ENCODE measurements at places on chromosomes 16 and 17.

- no peak for DNase-seq
Measured at GRCh38 chr16:57356547-57356946, 2.0 kb upstream of the CCL22 start.

DNA sequence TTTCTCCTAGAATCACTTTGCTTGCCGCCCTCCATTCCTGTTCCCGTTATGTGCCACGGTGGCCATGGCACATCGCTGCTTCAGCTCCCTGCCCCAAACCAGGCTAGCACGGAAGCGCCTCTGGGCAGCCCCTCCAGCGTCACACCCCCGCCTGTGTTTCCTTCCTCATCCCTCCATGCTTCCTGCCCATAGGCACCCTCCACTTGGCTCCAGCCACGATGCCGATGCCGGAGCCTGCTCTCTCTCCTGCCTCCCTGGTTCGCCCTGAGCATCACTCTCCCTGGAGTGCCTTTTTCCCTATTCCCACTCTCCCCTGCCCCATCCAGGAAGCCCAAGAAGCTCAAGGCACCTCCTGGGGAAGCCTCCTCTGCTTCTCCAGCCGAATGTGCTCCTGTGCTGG, 3.2 kb upstream of the ARHGAP23 start:
- peak; percentile 31 for DNase-seq

DNA sequence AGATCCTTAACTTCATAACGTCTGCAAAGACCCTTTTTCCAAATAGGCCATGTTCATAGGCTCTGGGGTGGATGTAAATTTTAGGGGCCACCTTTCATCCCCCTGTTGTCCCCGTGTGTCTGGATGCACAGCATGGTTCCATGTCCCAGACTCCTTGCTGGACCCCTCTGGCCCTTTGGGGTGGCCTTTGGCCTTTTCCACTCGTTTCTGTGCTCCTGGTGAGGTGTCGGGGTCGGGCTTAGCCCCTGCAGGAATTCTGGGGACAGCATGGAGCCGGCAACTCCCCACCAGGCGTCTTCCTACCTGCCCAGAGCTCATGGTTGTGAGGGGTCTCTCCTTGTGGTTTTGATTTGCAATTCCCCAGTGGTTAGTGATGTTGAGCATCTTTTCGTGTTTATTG, 183.5 kb downstream of the SEC14L1 start:
- no peak for DNase-seq

- DNase-seq: no peak
Measured at GRCh38 chr16:55179852-55180585, 144.0 kb upstream of the IRX6 start.
